NCI-H1092 treated with DMSO at 0.1 percent for 48 hours (cell line): ENCODE measurements at places on chromosomes 4 and X.

DNA sequence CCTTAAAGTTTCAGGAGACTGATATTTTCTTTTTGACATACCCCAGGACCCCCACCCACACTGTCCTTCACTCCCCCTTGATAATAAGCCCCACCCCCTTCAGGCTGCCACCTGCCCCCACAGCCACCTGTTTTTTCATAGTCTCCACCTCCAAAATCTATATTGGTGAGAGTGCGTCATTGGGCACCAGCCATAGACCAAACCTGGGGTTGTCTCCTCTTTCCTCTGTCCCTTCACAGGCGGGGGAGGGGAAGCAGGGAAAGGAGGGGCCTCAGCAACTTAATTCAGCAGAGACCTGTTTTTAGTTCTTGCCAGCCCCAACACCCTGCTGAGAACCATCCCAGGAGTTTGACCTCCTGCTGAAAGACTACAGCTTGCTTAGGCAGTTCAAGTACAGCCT lies 1.1 kb downstream of the ARHGAP36 start:
- DNase-seq, result no peak

DNA sequence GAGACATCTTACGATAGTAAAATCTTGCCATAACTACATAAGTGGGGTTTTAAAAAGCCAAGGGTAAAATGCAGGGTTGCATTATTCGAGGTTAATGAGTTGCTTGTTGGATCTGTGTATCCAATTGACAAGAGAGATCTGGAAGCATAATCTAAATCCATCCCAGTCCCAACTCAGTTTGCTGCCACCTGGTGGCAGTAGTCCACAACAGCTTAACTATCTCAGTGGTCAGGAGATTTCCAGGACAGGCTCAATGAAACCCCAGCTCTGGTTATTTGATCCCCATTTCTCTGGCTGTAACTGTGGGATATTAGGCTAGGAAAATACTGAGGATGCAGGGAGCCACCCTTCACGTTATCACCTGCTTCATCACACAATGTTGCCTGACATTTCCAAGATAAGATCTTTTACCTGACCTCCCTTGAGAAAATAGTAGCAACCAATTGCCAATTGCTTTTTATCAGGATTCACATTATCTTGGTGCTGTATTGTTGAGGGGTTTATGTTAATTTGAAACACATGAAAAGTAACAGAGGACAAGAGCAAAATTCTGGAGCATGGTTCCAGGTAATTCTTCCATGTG lies 88.2 kb upstream of the TNIP3 start:
- DNase-seq, result peak; percentile 27

DNA sequence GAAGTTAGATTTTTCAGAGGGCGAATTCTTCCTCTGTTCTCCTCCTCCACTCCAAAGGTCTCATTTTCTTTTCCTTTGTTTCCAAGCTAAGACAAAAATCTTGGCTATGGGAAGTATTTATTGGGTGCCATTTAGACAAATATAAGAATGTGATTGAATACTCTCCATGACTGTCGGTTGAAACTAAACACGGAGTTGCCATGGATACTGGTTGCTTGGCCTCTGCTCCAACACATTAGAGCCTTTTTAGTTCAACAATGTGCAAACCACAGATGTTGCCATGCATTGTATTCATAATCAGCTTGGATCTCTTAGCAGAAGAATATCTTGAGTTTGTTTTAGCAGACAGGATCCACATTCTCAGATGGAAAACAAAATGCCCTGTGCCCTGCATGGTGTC lies 366.5 kb upstream of the LCORL start:
- peak; percentile 11 for DNase-seq

- no peak for DNase-seq
These were observed 39.2 kb upstream of the USP9X start for GRCh38 chrX:41045960-41046567.

- DNase-seq, result no peak
These were observed 365.5 kb downstream of the CXXC4 start for GRCh38 chr4:104129243-104129642.

- no peak for DNase-seq
These were observed 10.3 kb downstream of the SPATA4 start for GRCh38 chr4:176185051-176185450.

GRCh38 chr4:103692615-103693014 lies 27.2 kb downstream of the TACR3 start:
- DNase-seq, result no peak

DNA sequence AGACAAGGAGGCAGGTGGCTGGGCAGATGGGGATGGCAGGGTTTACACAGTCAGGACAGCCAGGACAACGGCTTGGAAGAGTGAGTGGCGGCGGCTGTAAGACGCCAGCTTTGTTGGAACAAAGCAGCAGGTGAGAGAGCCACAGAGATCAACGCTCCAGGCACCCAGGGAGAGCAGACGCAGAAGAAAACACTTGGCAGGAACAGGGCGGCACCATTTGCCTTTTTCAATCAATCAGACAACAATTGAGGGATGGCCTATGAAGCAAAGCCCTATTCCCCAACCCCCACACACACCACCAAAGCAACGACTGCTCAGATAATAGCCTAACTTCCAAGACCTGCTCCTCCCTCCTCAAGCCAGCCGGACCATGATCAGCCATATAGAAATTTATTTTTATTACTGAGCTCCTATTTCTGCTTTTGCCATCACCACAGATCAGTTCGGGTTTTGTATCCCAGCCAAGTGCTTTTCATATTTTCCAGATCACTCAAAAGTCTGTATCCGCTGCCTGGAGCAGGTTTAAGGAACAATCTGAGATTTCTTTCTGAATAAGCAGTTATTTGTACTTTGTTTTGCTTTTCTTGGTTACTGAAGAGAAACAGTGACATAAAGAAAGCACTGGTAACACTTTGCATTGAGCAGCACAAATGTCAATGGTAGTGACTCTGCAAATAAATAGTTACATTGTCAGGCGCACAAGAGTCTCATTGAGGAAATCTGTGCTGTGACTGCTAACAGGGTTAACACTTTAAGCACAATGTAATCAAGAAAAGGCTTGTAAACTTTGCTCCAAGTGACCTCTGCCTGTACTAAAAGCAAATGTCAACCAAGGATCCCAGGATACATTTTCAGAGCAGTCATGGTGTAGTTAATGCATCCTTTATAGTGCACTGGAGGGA lies 81.8 kb upstream of the RBPJ start:
- DNase-seq, result peak; percentile 97

DNA sequence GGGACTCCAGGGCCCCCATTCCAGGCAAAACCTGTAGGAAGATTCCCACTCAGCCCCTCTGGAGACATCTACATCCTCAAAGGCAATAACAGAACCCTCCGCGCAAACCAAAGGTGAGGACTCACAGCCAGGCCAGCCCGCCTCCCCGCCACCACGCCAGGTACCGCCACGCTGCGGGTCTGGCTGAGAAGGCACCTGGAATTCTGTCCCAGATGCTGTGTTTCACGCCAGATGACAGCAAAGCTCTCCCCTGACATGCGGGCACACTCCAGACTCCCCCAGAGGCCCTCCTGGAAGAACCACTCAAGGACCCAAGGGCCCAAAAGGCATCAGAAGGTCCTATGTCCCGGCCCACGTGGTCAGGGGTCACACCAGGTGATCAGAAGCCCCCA lies 59.6 kb downstream of the FAM53A start:
- no peak for DNase-seq

GRCh38 chr4:85837439-85837733 lies 362.4 kb downstream of the ARHGAP24 start:
- DNase-seq, result no peak

- DNase-seq, result no peak
These were observed 107.0 kb downstream of the CT47B1 start for GRCh38 chrX:120768681-120769080.

GRCh38 chr4:54475546-54475945 lies 182.2 kb upstream of the KIT start:
- no peak for DNase-seq

GRCh38 chrX:101658661-101659491 lies 774 bp downstream of the ARMCX2 start:
- peak; percentile 71 for DNase-seq

- no peak for DNase-seq
These were observed 101.5 kb downstream of the PDGFC start for GRCh38 chr4:156870131-156870530.

DNA sequence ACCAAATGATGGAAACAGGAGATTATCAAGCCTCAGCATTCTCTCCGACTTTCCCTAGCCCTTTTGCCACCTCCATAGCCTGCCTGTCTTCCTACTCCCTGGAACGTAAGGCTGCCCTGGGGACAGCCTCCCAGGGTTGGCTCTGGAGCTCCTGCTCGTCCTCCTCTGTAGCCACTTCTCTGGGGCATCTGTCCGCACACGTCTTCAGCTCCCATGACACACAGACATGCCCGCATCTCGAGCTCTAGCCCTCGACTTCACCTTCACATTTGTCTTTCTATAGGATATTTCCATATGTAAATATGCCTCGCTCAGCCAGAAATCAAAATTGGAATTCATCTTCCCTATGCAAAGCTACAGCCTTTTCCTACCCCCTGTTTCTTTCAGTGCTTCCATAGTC lies 67.7 kb downstream of the TSC22D3 start:
- DNase-seq, result no peak

DNA sequence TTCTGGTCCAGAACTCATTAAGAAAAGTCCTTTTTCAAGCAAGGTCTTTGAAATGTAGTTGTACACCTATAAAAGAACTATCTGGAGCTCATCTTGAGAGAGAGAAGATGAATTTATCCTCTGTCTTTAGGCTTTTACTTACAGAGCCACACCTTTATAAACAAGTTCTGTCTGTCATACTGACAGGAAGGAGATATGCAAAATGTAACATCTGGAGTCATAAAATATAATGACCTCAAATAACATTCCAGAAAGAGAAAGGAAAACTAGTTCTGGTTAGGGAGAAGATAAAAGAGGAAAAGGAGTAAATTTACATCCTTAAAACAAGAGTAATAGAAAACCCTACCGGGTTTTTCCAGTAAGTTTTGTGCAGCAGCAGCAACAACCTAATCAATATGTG lies 1.3 kb downstream of the INPP4B start:
- DNase-seq, result no peak

DNA sequence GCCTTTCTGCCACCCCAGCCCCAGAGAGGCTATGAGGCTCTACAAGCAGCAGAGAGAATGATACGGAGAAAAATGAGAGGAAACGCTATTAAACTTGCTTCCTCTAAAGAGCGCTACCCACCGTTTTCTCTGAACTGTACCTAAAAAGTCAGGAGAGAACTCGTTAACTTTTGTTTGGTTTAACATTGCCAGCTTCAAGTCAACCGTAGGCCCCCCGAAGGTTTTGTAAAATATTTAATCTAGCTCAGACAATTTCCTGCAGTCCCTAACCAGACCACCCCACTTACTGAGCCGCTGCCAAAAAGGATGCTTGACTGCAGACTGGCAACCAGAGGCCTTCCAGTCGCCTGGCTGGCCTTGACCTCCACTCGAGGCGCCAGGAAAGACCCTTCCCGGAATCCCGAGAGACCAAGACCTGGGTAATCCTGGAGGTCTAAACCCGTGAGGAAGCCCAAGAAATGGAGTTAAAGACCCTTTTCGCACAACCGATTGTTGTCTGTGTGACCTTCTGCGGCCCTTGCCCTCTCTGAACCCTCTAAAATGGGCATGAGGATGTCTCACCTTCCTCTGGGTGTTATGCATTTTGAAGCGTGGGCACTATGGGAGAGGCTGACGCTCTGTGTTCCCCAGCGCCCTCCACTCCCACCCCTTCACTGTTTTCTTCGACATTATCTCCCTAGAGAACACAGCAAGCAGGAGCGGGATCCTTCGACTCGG lies 86.3 kb downstream of the BCOR start:
- DNase-seq, result no peak

GRCh38 chr4:81807386-81807785 lies 335.7 kb upstream of the RASGEF1B start:
- DNase-seq, result no peak

GRCh38 chrX:124902953-124903352 lies 416.7 kb upstream of the TEX13C start:
- no peak for DNase-seq

- no peak for DNase-seq
These were observed 52.7 kb upstream of the TMPRSS11F start for GRCh38 chr4:68182382-68182820.

DNA sequence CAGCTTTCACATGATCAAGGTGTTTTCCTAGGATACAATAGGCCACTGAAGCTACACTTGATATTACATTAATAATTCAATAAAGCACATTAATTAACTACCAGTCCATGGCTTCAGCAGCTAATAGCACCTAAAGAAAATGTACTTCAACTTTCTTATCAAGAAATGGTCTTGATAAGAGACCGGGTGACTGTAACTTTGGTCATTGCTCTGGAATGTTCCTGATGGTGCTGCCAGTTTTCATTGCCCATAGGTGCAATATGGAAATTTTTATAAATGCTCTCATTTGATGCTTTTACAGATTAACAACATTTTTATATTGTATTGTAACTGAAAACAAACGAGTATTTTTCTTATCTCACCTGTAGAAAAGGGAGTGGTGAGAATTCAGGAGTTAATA lies 165.4 kb downstream of the SHROOM3 start:
- no peak for DNase-seq

- no peak for DNase-seq
These were observed 138.9 kb upstream of the SMIM31 start for GRCh38 chr4:164614999-164615398.

DNA sequence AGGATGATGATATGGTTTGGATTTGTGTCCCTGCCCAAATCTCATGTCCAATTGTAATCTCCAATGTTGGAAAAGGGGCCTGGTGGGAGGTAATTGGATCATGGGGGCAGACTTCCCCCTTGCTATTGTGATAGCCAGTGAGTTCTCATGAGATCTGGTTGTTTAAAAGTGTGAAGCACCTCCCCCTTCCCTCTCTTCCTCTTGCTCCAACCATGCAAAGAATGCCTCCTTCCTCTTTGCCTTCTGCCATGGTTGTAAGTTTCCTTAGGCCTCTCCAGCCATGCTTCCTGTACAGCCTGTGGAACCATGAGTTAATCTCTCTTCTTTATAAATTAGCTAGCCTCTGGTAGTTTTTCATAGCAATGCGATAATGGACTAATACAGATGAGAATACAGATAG lies 19.7 kb upstream of the ALG13 start:
- DNase-seq, result no peak

DNA sequence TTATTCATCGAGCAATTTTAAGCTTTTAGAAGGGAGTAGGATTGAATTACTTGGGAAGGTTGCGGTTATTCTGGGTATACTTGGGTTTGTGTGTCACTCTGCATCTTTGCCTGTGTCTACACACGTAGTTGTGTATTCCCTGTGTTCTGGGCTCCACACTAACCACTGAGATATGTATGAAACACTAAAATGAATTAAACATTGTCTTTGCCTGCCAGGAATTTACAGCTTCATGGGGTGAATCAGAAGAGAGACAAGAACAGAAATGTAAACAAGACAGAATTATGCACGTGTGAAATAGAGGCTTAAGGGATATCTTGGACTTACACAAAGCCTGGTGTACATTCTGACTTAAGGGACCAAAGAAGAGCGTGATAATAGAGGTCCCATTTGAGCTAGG lies 228.5 kb downstream of the AFF2 start:
- no peak for DNase-seq

GRCh38 chrX:17976955-17977354 lies 115.9 kb upstream of the RAI2 start:
- DNase-seq, result peak; percentile 20

DNA sequence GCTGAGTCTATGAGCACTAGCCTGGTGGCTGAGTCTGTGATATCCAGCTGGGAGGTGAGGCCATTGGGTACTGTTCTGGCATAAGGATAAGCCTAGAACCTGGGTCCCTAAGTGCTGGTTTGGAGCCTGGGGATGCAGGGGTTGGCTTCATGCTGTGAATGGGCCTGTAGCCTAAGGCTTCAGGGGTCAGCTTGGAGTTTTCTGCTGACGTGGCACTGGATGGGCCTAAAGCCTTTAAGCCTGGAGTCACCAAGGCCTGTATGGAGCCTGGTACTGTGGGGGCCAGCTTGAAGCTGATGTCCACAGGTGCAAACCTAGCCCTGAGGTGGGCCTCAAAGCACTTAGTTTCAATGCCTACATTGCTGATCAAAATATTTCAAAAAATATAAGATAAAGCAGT lies 979.6 kb upstream of the POU3F4 start:
- DNase-seq, result no peak
